ENCODE measurements at places on chromosomes 3 and 15.

DNA sequence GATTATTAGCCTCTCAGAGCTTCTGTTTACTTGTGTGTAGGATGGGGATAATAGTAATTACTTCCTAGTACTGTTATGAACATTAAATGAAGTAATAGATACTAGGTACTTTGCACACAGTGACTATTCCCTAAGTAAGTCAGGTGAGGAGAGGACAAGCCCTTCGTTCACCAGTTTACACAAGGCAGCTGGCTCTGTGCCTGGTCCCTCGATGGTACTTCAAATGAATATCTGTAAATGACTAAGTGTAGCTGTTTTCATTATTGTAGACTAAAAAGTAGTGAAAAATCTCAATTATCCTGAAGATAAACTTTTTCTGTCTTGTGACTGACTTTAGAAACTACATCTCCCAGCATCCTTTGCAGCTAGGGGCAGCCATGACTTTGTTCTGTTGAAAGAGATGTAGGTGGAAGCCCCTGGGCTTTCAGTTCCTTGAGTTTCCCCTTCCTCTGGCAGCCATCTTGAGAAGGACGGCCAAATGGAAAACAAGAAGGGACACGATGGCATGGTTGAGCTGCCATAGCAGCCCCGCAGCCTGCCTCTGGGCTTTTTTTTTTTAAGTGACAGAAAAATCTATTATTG, 11.7 kb upstream of the WNT7A start:
- DNase-seq = no peak

GRCh38 chr3:170467007-170467406, 48.3 kb downstream of the CLDN11 start:
- no peak for DNase-seq

GRCh38 chr15:89937365-89938350, 24.9 kb upstream of the ARPIN start:
- no peak for DNase-seq

GRCh38 chr15:23954931-23955330, 267.8 kb upstream of the NDN start:
- DNase-seq = no peak

- no peak for DNase-seq
These were observed 37.0 kb downstream of the TTC23 start for GRCh38 chr15:99212406-99212805.

DNA sequence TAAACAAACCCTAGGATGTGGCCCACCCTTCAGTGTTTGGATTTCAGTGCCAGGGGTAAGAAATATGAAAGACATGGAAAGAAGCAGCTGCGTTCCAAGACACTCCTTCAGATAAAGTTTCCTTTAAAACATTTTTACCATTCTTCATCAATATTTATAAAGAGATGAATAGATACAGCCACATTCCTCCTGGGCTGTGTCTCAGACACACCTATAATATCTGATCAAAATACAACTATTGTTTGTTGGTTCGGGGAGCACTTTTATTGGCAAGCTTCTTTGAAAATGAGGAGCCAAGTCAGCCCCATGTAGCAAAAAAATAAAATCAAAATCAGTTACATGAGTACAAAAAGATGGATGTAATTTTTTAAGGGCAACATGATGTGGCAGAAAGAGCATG, 53.2 kb downstream of the RPL22L1 start:
- no peak for DNase-seq

DNA sequence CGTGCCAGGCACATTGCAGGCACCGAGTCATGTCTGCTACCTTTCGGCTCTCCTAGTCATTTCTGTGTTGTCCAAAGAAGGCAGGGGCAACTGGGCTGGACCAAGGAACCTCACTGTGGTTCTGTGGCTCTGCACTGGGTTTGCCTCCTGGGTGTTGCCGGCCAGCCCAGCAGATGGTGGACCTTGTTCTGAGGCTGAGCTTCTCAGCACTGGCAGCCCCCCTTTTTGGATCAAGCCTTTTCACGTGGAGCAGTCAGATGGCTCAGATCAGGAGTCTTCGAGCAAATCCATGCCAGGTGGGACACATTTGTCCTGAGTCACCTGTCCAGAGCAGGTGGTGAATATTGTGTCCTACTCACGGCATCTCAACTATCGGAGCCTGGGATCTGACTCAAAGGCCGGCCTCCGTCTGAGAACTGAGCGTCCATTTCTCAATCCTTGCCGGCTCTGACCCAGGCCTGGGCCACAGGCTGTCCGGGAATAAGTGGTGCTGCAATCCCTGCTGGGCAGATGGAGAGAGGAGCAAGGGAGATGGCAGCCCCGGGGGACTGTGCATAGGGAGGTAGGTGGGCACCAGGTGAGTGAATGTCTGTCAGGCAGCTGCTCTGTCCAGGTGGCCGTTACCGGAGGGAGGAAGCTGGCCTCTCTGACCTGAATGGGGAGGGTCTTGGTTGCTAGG, at the start of gene IL16:
Gene IL16 (plus strand): TSS at position 304 of the 679 bp plus-strand sequence. CDS start 28,521 bp downstream, outside the sequence.
- no peak for DNase-seq

- no peak for DNase-seq
These were observed 98.3 kb downstream of the ABHD5 start for GRCh38 chr3:43789028-43789427.

GRCh38 chr15:48664436-48664835, 18.9 kb upstream of the FBN1 start:
- no peak for DNase-seq

DNA sequence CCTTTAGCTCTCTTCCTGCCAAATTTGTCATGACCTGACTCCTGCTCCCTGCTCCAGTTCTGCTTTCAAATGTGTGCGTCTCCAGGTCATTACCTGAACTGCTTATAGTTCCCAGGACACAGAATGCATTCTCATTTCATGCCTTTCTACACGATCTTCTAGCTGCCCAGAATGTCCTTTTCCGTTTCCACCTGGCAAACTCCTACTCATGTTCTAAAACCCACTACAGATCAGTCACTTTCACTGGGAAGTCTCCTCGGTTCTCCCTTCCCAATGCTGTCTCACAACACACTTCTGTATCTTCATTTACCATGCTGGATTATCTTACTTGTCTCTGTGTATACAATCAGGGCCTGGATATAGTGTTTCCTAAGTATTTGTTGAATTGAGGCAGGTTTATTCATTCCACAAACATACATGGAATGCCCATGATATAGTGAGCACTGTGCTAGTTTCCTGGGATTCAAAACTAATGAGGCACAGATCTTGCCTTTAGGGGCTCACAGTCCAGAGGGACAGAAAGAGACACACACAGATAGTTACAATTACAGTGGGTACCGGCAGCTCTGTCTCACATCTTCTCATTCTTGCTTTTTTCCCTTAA, 1.6 kb upstream of the NOX5 start:
- DNase-seq = no peak

DNA sequence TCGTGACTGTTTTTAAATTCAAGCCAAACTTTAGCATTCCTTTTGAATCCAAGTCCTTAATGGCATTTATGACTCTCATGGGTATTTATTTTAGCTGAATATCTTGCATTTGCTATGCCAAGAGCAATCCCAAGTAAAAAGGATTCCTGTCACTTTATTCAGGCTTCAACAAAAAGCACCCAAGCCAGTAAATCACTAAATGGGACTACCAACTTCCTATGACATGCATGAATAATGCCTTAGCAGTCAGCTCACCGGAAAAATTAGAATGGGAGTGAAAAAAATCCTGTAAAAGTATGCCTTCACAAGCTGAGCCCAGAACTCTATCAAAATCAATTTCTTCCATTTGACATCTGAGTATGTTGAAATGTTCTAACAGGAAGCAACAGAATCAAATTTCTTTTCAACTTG, 1297.9 kb downstream of the ROBO2 start:
- DNase-seq = no peak

Measured in activated naive CD4-positive, alpha-beta T cell (primary cell).